ENCODE measurements at places on chromosomes 4 and X.

DNA sequence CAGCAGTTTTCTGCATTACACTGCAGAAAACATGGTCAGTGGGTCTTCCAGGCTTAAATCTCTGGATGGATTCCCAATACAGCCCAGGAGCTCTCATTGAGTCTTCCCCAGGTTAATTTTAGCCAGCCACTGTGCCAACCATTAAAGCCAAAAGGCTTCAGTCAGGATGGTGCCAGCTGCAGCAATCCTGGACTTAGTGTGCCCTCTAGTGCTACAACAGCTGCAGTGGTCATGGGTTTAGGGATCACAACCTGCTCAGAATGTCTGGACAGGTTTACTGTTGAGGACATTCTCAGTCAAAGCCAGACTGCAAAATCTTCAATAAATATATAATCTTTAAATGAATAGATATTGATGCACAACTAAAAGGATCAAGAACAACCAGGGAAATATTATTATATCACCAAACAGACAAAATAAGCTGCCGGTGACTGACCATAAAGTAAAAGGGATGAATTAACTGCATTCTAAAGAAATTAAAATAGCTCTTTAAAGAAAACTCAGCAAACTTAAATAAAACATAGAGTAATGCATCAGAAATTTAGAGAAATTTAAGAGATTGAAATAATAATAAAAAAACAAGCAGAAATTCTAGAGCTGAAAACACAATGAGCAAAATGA, 639.9 kb downstream of the SPOCK3 start:
- no peak for DNase-seq

DNA sequence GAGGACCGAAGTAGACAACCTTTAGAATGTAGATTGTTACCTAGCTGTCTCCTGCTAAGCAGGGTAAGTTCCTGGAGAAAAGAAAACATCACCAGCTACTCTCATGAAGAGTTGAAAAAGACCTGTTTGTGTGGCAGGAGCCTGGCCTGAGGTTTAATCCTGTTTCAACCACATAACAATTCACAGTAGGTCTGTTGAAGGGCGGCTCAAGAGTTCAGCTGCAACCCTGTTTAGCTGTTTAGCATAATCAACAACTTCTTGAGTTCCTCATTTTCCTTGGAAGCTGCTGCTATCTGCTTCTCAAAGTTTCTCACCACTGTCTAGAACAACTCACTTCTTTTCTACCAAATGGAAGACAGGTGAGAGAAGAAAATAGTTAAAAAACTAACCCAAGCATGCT, 170.4 kb upstream of the TET2 start:
- no peak for DNase-seq

GRCh38 chrX:80285131-80285773, 135.0 kb upstream of the TENT5D start:
- no peak for DNase-seq

DNA sequence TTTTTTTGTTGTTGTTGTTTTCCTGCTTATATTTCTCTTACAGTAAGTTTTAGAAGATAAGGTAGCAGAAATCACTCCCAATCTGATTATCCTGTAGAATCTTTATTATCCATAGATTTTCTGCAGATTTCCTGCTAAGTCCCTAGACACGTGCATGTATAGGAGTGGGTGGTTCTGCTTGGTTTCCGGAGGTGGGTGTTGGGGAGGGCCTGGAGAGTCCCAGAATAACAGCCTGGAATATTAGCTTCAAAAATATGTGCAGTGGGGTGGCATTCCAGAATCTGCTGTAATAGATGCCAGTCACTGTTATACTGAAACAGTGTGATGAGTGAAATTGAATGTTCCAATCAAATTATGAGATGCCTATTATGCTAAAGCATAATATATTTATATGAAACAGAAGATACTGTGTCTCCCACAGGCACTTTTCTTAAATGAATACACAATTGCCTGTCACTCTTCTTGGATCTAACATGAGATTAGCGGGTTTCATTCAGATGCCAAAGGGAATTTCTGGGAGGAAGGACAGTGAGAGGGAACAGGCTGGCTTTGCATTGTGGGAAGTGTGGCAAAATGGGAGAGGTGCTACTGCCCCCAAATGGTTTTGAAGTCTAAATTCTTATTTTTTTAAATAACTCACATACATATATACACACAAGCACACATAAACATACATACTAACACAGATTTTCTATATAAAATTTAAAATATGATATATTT, 37.6 kb downstream of the C4orf50 start:
- DNase-seq, result no peak

All from activated CD4-positive, alpha-beta T cell treated with anti-CD3 and anti-CD28 coated beads, Interleukin-2, amount 50 U/mL, for 4 hours (primary cell).